Thymus (tissue), 14 donors: ENCODE measurements at places on chromosomes 16 and 17. TPM values are rescaled to one million over a fixed set of nuclear protein-coding genes. Genes with fewer than 3 reads are reported as not detected.
A peak's percentile ranks its signal among the peaks of the same experiment; 100 is the strongest.

- H3K4me3 ChIP-seq: no peak overlapping the region
- peaks cover 6% of the 10 kb centered on the region for H3K4me1 ChIP-seq
- H3K27me3 ChIP-seq: no peaks in the 10 kb centered on the region
- H3K36me3 ChIP-seq: peaks cover 37% of the 10 kb centered on the region
- DNase-seq: no peak
Measured at GRCh38 chr17:1554751-1555540, 7.6 kb downstream of the PITPNA start.

GRCh38 chr16:81697616-81698309, 81.3 kb upstream of the PLCG2 start:
- no peak overlapping the region for H3K4me3 ChIP-seq
- H3K27ac ChIP-seq: peak overlapping the region; percentile 52
- H3K4me1 ChIP-seq: peaks cover 18% of the 10 kb centered on the region

- H3K27ac ChIP-seq: no peak overlapping the region
- no peaks in the 10 kb centered on the region for H3K36me3 ChIP-seq
- H3K4me1 ChIP-seq: no peaks in the 10 kb centered on the region
- H3K27me3 ChIP-seq: no peaks in the 10 kb centered on the region
Measured at GRCh38 chr17:17001874-17002520, 30.1 kb upstream of the TNFRSF13B start.

DNA sequence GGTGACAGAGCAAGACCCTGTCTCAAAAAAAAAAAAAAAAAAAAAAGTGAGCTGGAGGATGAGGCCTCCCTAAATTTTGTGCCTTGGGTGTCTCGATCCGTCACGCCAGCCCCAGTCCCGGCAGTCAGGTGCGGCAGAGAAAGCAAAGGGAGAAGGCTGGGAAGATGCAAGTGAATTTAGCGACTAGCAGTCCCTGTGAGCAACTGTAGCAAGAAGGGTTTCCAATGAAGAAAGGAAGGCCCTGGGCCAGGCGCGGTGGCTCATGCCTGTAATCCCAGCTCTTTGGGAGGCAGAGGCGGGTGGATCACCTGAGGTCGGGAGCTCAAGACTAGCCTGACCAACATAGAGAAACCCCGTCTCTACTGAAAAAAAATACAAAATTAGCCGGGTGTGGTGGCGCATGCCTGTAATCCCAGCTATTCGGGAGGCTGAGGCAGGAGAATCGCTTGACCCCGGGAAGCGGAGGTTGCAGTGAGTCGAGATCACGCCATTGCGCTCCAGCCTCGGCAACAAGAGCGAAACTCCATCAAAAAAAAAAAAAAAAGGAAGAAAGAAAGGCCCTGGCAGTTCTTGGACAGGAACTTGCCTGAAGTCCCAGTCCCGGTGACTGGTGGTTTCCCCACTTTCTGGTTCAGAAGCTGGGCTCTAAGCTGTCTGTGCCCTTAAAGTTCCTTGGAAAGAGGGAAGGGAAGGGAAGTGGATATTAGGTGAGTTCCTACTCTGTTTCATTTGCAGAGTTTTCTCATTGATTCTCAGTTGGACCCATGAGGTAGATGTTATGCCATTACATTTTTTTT, 1.8 kb upstream of the QPRT start:
- peaks cover 6% of the 10 kb centered on the region for H3K36me3 ChIP-seq
- peak overlapping the region; percentile 15 for H3K27ac ChIP-seq
- no peak for DNase-seq

The MIEF2 gene
- total RNA-seq: 5.4 TPM

The C16orf96 gene
- total RNA-seq: 0.05 TPM

The SNRNP25 gene
- total RNA-seq: 33.7 TPM
